ENCODE measurements at places on chromosomes 1 and 21.
A peak's percentile ranks its signal among the peaks of the same experiment; 100 is the strongest.

DNA sequence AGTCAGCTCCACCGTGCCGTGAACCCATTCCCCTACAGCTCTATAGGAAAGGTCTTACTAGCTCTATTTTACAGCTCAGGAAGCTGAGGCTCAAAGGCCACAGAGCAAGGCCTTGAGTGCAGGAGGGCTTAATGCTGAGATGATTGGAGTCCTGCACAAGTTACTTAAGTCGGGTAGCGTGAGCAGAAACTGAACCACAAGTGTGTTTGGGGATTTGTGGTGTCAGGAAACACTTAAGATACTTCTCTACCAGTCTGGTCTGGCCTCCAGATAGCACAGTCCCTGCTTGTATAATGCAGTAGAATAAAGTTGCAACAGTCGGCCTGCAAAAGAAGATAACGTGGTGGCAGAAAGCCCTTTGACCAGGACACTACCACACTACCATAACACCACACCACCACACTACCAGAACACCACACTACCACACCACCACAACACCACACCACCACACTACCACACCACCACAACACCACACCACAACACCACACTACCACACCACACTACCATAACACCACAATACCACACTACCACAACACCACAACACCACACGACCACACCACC, 118.1 kb downstream of the SPSB1 start:
- DNase-seq, result no peak

- DNase-seq, result peak; percentile 24
Observed at GRCh38 chr21:32712043-32712442, 15.8 kb downstream of the SYNJ1 start.

DNA sequence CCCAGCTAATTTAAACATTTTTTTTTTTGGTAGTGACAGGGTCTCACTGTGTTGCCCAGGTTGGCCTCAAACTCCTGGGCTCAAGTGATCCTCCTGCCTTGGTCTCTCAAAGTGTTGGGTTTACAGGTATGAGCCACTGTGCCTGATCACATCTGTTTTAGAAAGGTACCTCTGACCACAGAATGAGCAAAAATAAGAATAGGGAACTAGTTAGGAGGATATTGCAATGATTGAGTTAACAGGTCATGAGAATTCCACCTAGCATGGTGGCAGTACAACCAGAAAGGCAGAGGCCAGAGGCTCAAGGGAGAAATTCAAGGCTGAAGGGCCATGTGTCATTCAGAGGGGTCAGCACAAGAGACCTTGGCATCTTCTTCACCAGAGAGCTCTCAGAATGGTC, 49.6 kb downstream of the ELAPOR1 start:
- no peak for DNase-seq

GRCh38 chr21:45613396-45613795, 30.1 kb upstream of the PCBP3 start:
- DNase-seq, result no peak

GRCh38 chr1:231778009-231778719, 151.6 kb downstream of the DISC1 start:
- DNase-seq, result no peak

GRCh38 chr1:169309178-169310166, 58.1 kb downstream of the NME7 start:
- no peak for DNase-seq

- DNase-seq, result no peak
Observed at GRCh38 chr1:30354410-30354809, 369.0 kb downstream of the MATN1 start.

DNA sequence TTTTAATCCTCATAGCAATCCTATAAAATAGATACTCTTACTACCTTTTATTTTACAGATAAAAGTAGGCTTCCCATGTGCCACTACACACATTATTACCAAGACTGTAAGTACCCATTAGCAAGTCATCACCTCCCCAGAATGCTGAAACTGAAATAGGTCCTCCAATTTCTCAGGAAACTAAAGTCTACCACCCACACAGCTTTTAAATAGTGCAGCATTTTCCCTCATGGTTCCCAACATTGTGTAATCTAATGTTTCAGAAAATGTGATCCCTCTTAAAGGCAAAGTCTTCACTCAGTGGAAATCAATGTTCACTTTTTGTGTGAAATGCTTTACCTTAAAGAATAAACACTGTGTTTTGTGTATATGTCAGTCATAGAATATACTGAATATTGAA, 356.5 kb downstream of the GPATCH2 start:
- no peak for DNase-seq

DNA sequence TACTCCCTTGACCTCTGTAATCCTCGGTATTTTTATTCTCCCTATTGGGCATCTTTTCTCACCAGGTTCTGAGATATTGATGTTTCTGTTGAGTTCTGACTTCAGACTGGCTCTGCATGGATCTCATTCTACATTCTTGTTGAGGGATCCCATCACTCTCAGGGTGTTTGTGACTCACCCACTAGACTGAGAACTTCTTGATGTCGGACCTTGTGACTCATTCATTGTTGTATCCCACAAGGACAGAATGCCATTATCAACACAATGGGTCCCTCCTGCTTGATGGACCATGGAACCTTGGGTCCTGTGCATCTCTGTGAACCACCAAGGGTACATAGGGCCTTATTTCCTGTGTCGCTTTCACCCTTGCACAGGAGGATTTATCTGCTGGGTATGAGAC, 174.1 kb downstream of the PBX1 start:
- DNase-seq, result no peak

Data from CD4-positive, alpha-beta T cell (primary cell).